ENCODE measurements at places on chromosomes 12 and 14.

- DNase-seq, result no peak
Measured at GRCh38 chr12:7118881-7119280, 9.8 kb downstream of the RBP5 start.

- DNase-seq, result peak; percentile 35
Measured at GRCh38 chr12:6067152-6067916, 57.1 kb downstream of the VWF start.

DNA sequence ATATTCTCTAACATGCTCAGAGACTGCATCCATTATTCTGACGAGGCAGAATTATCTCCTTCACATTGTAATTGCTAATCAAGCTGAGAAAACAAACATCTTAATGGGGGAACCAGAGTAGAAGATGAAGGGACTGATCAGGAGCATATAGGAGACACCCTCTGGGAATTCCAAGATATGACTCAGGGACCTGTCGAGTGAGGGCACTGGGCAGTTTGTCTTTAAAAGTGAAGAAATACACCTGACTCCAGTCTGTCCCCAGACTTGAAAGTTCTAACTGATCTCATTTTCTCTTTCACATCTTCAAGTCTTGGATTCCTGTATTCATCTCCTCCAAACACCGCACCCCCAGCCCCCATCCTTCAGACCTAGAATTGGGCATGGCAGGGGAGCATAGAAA lies 226.9 kb upstream of the PLXNC1 start:
- no peak for DNase-seq

DNA sequence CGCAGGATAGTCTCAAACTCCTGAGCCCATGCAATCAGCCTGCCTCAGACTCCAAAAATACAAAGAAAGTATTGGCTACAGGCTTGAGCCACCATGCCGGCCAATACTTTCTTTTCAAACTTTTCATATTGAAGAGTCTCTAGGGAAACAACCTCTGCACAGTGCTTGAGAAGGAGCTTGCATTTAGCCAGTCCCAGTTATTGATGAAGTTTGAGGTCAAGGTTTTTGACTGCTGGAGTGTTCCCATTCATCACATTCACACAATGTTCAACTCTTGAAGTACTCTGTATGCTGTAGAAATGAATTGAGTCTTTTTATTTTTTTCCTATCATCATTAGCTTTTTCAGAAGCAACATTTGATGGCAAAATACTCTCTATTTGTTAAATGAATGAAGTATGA lies 355.8 kb upstream of the E2F7 start:
- no peak for DNase-seq

GRCh38 chr14:73774241-73774570 lies 60.0 kb upstream of the PNMA1 start:
- no peak for DNase-seq

DNA sequence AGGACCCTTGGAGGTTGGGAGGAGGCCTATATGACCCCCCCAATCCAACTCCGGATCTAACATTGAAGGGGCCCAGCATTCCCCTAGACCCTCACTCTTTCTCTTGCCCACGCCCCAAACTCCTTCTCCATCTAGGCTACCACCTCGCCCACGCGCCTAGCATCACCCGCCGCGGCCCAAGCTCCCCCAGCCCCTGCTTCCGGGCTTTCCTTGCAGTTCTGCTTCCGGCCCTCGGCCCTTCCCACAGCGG lies 445 bp downstream of the CERS5 start:
- DNase-seq, result no peak

GRCh38 chr12:64625243-64626077 lies 15.2 kb downstream of the RASSF3 start:
- no peak for DNase-seq

- DNase-seq, result peak; percentile 46
Measured at GRCh38 chr12:79886917-79887519, 47.9 kb downstream of the PPP1R12A start.

- DNase-seq, result peak; percentile 63
Measured at GRCh38 chr14:36941783-36942521, 230.5 kb downstream of the SLC25A21 start.

DNA sequence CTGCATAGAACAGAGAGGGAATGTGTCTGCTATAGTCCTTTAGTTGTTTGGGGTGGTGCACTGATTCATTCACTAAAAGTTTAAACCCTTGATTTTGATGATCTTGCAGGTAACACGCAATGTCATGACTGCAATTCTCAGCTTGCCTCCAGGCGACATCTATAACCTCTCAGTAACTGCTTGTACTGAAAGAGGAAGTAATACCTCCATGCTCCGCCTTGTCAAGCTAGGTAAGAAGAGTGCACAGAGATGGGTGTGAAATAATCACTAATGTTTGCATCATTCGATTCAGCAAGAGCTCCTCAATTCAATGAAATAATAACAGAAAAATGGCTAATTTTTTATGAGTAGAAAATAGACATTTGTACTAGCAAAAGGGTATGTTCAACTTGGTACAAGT lies 203.7 kb downstream of the PTPRO start:
- DNase-seq, result no peak

DNA sequence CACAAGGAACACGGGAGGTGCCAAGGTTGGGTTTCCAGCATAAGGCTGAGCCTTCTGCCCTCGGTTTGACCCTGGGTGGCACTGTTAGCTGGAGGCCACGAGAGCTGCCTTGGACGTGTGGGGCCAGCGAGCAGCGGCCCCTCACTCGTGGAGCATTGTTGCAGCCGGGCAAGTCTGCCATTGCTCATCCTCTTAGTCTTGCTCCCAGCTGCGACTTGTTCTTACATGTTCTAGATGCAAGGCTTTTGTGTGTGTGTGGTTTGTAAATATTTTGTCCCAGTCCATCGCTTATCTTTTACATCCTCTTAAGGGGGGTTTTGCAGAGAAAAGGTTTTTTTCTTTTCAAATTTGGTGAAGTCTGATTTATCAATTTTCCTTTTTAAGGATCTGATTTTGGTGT lies 21.1 kb upstream of the C1S start:
- no peak for DNase-seq

DNA sequence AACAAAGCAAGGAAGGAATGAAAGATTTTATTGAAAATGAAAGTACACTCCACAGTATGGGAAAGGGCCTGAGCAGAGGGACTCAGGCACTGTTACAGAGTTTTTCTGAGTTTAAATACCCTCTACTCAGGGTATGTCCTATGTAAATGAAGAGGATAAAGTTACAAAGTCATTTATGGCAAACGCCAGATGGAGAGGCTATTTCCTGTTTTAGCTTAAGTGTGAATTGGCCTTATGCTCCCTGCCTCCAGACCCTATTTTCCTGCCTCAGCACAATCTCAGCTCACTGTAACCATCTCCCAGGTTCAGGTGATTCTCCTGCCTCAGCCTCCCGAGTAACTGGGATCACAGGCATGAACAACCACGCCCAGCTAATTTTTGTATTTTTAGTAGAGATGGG lies 6.8 kb upstream of the PHC1 start:
- DNase-seq, result no peak

- no peak for DNase-seq
Measured at GRCh38 chr12:42933461-42934081, 344.0 kb upstream of the PRICKLE1 start.

DNA sequence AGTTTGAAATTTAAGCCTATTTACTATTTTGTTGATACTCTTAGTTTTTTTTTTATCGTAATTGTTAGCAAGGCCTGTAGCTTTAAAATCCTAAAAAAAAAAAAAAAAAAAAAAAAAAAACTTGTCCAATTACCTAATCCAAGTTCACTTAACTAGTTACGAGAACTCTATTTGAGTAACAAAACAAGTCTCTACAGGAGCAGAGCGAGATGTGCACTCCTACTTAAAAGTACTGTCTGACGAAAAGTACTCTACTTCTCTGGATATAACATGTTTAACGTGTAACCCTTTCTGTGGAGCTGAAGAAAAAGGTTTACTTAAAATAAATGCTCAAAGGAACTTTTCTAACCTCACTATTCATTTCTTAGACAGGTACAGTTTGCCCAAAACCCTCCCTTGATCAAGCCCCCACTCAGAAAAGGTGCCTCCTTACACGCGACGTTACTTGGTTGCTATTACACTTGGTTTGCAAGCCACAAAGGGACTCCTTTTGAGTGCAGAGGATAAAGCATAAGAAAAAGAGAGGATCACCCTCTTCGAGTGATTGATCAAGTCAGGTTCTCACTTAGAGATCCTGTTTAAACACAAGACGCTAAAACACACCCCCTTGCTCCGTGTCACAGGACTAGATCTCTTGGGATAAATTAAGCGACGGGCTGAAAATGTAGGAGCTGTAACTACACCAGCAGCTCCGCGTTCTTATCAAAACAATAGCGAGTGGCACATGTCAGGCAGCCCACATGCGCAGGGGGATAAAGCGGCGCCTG lies 2.2 kb downstream of the BAZ1A start:
- no peak for DNase-seq

- no peak for DNase-seq
Measured at GRCh38 chr12:77133566-77133965, 68.2 kb upstream of the E2F7 start.

GRCh38 chr12:94429633-94430032 lies 30.0 kb downstream of the CEP83 start:
- DNase-seq, result no peak

- no peak for DNase-seq
Measured at GRCh38 chr12:11746024-11746771, 96.7 kb downstream of the ETV6 start.

GRCh38 chr12:52395761-52396434 lies 10.2 kb downstream of the KRT82 start:
- DNase-seq, result peak; percentile 20

DNA sequence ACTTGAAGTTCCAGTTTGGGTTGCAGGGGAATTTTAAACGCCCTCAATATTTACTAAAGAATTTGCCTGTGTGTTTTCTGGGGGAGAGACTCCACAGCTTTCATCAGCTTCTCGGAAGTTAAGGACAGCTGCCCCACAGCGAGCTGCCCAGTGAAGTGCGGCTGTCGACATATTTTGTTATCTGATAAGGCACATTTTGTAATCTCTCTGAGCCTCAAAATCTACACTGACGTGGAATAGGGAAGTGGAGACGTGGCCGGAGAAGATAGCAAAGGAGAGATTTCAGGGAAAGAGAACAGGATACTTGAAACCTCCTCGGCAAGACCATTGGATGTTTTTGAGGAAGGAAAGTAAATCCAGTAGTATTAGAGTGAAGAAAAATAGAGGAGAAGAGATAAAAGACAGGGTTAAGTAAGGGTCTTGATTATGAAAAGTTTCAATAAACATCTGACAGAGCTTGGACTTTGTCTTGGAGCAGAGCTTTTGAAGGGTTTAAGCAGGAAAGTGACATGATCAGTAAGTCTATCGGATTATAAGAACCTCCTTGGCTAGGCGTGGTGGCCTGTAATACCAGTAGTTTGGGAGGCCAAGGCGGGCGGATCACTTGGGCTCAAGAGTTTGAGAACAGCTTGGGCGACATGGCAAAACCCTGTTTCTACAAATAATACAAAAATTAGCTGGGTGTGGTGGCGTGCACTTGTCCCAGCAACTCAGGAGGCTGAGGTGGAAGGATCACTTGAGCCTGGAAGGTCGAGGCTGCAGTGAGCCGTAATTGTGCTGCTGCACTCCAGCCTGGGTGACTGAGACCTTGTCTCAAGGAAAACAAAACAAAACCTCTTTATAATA lies 1.1 kb downstream of the POLR3B start:
- no peak for DNase-seq

- DNase-seq, result peak; percentile 63
Measured at GRCh38 chr14:55772486-55772885, 192.5 kb downstream of the KTN1 start.

- DNase-seq, result no peak
Measured at GRCh38 chr12:14577344-14577743, 9.7 kb upstream of the PLBD1 start.

DNA sequence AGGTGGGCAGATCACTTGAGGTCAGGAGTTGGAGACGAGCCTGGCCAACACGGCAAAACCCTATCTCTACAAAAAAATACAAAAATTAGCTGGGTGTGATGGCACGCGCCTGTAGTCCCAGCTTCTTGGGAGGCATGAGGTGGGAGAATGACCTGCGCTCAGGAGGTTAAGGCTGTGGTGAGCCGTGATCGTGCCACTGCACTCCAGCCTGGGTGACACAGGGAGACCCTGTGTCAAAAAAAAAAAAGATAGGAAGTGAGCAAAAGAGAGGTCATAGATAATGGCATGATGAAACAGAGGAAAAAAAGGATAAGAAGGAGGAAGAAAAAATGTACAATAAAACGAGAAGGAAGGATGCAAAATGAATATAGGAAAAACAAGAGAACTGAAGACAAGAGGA lies 159.5 kb downstream of the ETV6 start:
- no peak for DNase-seq

DNA sequence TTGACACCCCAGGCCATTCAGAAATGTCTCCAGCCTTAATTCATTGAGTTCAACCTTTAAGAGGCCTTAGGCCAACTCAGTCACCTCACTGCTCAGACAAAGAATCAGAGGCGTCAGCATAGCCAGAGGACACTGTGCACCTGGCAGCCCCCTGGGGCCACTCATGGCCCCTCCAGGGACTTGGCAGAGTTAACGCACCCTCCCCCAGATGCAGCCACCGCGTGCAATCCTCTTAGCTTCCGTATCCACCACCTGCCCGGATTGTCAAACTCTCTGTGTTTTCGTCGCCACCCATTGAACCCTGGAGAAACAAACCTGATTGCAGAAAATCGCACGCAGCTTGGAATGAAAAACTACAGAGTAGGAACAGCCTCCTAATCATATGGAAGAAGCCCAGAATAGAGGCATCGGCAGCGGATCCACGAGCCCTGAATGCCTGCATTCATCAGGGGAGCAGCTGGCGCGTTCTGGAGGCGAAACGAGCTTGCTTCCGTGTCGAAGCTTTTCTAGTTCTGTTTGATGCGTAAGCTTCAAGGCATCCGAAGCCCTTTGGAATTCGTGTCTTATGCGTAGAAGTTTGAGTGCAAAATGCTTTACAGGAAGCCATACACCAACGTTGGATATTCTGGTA lies 22.4 kb downstream of the BRI3BP start:
- no peak for DNase-seq

DNA sequence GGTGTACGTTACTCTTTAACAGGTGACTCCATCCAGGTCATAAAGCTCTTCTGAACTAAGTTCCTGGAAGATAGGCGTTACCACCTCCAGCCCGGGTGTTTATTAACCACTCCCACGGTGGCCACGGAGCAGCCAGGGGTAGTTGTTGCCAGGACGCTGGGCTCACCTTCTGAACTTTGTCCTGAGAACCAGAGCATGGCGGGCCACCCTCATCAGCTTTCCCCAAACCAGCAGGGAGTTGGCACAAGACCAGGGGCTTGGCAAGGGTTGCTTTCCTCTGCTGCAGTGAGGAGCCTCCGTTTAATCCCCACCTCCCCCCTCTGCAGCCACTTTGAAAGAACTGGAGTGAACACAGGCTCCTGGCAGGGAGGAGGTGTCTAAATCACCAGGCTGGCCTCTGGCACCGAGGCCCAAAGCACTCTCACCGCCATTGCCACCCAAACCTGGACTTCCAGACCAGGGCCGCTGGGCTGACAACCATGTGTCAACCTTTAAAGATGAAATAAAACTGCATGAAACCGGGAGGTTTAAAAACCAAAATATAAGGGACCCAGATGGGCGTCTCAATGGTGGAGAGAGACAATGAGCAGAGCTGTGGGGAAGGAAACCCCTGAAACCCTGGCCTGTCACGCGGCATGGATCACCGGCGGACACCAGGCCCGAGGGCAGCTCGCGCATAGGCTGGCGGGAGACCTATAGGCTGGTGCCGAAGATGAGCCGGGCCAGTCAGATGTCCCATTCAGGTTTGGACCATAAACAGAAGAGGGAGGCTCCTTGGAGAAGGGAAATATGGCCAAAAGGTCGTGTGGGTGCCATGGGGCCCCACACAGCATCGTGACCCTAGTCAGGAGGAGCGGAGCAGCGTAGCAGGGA lies 30.9 kb upstream of the TDRD9 start:
- DNase-seq, result no peak
